ENCODE measurements at places on chromosomes 1 and 21. TPM values are rescaled to one million over a fixed set of nuclear protein-coding genes. Genes with fewer than 3 reads are reported as not detected.

The MEF2D gene
- total RNA-seq = 82.1 TPM

The CREB3L4 gene
- total RNA-seq = 8.9 TPM

The ANP32E gene
- 32.9 TPM for total RNA-seq

The PLEKHG5 gene
- total RNA-seq = 6.6 TPM

The OR10Z1 gene
- total RNA-seq = not detected

The C8A gene
- total RNA-seq = not detected

The OR2L5 gene
- 0.24 TPM for total RNA-seq

The OR6N1 gene
- not detected for total RNA-seq

The SELP gene
- 42.5 TPM for total RNA-seq

The RRP1 gene
- 17.5 TPM for total RNA-seq

The TMIGD3 gene
- 6.0 TPM for total RNA-seq

The ZCCHC17 gene
- total RNA-seq = 21.3 TPM

The UBL4B gene
- total RNA-seq = not detected

The RAB7B gene
- 1.7 TPM for total RNA-seq

The HAX1 gene
- 52.2 TPM for total RNA-seq

The KPRP gene
- not detected for total RNA-seq

The CD1E gene
- not detected for total RNA-seq

The CCDC185 gene
- not detected for total RNA-seq

The HES2 gene
- total RNA-seq = 0.49 TPM

The PLPPR5 gene
- total RNA-seq = not detected

The TNFRSF8 gene
- total RNA-seq = 4.7 TPM

The ANKRD34A gene
- total RNA-seq = 2.2 TPM

The LRRC8B gene
- total RNA-seq = 5.9 TPM

The KRTAP13-2 gene
- total RNA-seq = not detected

The ADORA3 gene
- 10.5 TPM for total RNA-seq

The EXO1 gene
- total RNA-seq = 0.65 TPM

The DNASE2B gene
- total RNA-seq = not detected

The PDPN gene
- 19.5 TPM for total RNA-seq

The PLA2G2D gene
- total RNA-seq = not detected

The IFNAR1 gene
- total RNA-seq = 59.3 TPM

The TNNT2 gene
- 0.36 TPM for total RNA-seq

The PLCH2 gene
- total RNA-seq = 0.71 TPM

The CADM3 gene
- total RNA-seq = 10.9 TPM
